ENCODE measurements at places on chromosomes 7 and 10.

DNA sequence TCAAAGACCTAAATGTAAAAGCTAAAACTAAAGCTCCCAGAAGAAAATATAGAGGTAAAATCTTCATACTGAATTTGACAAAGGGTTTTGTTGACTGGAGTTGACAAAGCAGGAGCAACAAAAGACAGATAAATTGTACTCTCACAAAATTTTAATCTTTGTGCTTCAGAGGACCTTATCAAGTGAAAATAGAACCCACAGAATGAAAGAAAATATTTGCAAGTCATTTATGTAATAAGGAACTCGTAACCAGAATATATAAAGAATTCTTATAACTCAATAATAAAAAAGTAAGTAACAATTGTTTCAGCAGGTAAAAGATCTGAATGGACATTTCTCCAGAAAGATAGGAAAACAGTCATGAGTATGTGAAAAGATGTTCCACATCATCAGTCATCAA lies 62.0 kb upstream of the SRRM3 start:
- DNase-seq, result no peak

DNA sequence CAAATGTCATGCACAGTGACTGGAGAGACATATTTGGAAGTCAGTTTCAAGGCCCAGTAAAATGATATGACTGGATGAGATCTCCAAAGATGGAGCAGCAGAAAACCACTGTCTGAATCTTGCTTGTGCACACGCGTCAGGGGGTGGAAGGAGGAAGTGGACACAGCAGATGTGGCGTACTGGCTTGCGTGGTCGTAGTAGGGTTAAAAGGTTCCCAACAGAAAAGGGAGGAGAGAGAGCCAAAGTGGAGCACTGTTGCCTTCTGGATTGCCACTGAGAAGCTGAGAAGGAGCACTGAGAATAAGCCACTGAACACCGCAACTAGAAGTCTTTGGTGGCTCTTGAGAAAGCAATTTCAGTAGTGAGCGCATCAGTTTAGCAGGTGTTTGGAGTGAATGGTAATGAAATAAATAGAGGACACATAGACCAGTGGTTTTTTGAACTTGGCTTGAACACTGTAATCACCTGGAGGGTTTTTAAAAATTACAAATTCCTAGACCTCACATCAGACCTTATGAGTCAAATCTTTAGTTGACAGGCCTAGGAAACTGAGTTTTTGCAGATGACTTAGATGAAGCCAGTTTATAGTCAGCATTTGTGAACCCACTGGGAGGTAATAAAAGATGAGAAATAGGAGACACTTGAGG lies 227.3 kb downstream of the PTEN start:
- no peak for DNase-seq

GRCh38 chr7:69219381-69219780 lies 378.9 kb upstream of the AUTS2 start:
- no peak for DNase-seq

DNA sequence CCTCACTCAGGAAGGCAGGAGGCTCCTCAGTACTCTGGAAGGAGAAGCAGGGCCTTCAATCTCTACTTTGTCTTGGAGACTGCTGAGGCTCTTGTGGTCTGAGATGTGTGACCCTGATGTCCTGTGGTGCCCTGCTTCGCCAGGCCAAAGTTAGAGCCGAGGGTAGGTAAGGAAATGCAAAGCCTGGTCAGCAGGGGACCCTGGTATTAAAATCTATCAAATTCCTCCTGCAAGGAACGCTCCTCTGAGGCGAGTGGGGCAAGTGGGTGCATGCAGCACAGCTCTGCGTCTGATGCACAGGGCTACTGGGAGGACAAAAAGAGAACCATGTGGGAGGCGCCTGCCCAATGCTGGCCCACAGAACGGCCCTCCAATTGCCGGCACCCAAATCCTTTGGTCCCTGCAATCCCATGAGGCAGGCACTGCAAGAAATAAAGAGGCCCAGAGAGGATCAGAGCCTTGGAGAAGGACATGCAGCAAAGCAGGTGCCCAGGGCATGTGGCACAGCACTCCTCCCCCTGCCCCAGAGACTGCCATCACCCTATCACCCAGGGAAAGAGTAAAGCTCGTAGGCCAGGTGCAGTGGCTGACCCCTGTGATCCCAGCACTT lies 23.1 kb upstream of the ZMIZ1 start:
- DNase-seq, result no peak

DNA sequence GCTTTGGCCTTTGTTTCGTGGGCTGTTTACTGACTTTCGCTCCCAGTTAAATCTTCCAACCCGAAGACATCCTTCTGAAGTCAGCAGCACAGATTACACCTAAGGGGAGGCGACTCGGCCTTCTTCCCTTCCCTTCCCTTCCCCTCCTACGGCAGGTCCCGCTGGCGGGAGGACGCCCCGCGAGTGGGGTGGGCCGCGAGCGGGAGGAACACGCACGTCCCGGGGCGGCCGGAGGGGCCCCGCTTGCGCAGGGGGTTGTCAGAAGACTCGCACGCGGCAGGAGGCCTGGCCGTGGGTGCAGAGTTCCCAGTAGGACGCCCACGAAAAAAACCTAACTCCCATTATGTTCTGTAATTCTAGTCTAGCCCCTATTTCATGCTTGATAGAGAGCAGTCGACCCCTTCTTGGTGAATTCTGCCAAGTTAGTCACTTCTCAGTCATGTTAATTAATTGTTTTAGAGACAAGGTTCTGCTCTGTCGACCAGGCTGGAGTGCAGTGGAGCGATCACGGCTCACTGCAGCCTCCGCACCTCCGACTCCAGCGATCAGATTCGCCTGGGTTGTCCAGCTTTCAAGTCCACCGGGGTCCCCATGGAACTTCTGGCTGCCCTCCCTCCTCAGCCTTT lies 19.2 kb upstream of the ZNF32 start:
- no peak for DNase-seq

DNA sequence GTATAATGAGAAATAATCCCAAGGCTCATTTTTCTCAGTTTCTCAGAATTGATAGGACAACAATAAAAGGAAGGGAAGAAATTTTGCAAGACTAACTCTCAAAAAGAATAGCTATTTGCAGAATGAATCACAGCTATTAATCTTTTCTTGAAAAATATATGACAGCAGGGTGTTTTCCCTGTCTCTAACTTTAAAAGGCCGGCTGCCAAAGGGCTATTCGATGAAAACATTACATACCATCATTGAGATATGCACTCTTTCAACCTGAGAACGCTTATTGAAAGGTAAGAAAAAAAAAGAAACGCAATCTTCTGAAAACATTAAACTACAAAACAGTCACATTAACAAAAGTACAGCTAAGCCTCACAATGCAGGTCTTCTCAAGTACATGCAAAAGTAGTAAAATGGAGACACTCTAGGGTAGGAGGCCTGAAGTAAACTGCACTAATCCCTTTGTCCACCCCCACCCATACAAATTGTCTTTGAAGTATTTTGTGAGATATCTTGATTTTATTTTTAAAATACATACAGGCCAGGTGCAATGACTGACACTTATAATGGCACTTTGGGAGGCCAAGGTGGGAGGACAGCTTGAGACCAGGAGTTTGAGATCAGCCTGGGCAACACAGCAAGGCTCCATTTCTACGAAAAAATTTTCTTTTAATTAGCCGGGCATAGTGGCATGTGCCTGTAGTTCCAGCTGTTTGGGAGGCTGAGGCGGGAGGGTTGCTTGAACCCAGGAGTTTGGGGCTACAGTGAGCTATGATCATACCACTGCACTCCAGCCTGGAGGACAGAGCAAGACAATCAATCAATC lies 83.0 kb downstream of the PARD3 start:
- DNase-seq, result no peak

GRCh38 chr10:77455561-77455960 lies 182.0 kb downstream of the KCNMA1 start:
- no peak for DNase-seq

DNA sequence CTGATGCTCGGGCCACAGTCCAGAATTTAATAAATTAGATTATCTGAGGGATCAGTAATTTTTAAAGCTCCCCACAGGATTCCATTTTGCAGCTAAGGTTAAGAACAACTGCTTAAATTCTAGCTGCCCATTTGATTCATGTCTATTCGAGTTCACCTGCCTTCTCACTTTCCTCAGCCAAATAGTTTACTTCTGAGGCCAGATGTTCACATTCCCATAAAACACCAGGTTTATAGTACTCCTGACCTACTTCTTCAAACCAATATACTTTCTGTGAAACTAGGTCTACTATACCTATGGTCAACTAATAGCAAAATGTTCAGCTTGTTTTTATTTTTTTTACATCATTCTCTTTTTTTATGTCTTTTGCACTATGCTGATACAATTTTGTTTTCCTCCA lies 86.3 kb downstream of the GPR158 start:
- no peak for DNase-seq

GRCh38 chr7:101563198-101563901 lies 65.7 kb downstream of the MYL10 start:
- no peak for DNase-seq

DNA sequence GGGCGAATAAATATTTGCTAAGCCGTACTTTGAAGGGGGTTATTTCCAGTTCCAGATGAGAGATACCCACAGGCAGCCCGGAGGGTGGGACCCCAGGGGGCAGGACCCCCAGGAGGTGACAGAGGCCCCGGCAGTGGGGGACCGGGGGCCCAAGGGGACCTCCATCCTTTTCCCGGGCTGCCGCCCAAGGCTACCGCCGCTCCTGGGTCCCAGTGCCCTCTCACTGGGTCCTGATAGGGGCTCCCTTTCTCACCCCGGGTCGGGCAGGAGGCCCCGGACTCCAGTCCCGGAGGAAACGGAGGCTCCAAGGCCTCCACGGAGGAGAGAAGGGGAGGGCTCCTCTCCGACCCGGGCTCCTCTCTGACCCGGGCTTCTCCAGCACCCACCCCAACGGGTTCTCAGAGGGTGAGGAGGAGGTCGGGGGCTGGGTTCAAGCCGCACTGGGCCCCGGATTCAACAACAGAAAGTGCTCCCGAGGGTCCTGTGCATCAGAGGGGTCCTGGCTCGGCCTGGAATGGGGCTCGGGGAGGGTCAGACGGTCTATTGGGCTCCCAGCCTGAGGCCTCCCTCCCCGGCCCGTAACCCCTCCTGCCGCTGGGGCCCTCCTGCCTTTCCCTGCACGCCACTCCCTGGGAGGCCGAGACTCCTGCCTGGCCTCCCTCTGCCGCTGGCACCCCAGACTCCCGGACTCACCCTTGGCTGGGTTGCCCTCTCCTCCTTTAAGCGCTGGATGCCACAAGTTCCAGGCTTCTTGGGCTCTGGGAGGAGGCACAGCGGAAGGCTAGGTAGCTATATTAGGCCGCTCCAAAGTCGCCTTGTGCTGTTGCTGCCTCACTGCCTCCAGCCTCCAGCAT lies 62.5 kb downstream of the ZNF37A start:
- DNase-seq, result no peak

DNA sequence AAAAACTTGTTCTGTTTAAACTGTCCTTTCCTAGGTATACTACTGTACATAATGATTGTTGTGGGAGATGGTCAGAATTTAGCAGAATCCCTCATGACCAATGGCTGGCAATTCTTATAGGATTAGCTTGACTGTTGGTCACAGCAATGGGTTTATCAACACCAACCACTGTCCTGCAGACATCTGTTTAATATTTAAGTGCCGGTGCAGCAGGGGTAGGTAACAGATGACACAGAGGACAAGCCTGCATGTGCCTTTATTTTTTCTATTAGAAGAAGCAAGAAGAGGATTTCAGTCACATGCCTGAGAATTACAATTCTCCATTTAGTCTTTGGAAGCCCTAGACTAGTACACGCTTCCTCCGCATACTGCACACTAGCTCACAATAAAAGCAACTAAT lies 48.4 kb downstream of the CCDC6 start:
- no peak for DNase-seq

GRCh38 chr7:142884286-142884640 lies 1.3 kb downstream of the TRPV6 start:
- no peak for DNase-seq

DNA sequence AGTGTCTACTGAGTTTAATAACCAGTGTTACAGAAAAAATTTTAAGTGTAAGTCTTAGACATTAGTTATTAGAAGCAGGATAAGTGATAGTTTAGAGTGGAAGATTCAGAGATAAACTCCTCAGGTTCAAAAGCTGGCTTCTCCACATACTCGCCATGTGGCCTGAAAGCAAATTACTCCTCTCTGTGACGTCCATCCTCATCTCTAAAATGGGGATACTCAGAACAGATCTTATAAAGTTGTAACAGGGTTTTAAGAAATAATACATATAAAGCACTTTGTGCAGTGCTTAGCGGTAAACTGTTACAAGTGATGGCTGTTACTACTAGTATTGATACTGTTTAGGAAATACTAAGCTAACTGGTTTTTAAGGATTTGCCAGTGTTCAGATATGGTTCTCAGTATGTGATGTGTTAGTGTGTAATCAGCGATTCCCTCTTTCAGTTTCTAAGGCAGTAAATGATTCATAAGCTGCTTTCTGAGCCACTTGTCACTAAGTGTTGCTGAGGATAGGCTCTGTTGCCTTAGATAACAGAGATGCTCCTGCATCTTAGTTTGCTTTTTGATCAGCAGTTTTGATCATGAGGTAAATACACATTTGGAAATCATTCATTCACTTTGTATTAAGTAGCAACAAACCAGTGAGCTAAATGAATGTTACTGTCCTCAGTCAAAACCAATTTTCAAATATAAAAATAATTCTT lies 58.7 kb downstream of the CYP51A1 start:
- no peak for DNase-seq

DNA sequence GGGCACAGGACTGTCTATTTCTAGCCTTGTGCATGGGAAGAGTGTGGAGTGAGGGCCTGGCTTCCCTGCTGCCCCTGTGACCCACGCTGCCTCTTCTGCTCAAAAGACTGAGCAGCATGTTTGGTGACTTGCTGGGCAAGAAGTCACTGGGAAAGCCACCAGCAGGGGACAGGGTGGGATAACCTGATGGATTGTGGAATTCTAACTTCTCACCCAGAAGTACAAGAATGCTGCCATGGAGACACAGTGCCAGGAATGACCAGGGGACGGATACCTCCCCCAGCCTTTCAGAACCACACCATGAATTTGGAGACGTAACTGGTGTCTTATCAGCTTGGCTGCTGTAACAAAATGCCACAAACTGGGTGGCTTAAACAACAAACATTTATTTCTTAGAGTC lies 28.4 kb downstream of the GALNTL5 start:
- no peak for DNase-seq

DNA sequence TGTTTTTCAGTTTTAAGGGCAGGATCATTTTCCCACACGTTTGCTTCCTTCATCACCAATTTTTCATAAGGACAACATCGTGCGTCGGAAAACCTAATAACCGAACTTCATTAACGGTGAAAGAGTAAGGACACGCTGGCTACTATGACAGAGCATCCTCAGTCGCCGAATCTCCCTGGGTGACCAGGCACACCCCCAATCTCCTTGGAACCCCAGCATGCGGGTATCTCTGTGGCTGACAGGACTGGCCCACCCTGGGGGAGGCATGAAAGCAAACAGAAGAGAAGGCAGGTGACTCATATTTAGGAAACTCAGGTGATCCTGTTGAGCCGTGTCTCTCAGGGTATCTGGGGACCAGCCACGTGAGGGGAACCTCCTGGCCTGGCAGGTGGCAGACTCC lies 134.2 kb downstream of the DIP2C start:
- no peak for DNase-seq

Data from Jurkat, Clone E6-1 (cell line).